ENCODE measurements at places on chromosomes 5 and 9. TPM values are rescaled to one million over a fixed set of nuclear protein-coding genes. Genes with fewer than 3 reads are reported as not detected.
A peak's percentile ranks its signal among the peaks of the same experiment; 100 is the strongest.

Gene SHISAL2B
- total RNA-seq: not detected

Gene CTSV
- 3.1 TPM for total RNA-seq

Gene MEGF9
- total RNA-seq: 11.1 TPM

Gene CDX1
- total RNA-seq: 0.33 TPM

DNA sequence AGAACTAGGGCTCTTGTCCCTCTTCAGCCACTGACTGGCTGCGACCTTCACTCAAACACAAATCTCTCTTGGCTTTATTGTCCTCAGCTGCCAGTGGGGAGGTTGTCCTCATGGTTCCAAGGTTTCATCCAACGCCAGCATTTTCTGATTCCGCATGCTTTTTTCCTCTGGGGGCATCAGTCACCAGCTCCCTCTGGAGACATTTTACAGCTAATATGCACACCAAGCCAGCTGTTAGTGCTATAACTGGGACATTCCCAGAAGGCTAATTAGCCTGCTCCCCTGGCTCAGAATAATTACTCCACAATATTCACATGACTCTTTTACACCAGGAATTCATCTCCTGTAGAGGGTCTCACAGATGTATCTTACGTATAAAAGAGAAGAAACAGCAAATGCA, 193.6 kb upstream of the ANKRD55 start:
- no peak for DNase-seq

- DNase-seq: peak; percentile 42
These were observed 566.8 kb upstream of the DMAC1 start for GRCh38 chr9:8366161-8366926.

GRCh38 chr9:131423171-131423581, 29.3 kb downstream of the PRRC2B start:
- DNase-seq: peak; percentile 99

DNA sequence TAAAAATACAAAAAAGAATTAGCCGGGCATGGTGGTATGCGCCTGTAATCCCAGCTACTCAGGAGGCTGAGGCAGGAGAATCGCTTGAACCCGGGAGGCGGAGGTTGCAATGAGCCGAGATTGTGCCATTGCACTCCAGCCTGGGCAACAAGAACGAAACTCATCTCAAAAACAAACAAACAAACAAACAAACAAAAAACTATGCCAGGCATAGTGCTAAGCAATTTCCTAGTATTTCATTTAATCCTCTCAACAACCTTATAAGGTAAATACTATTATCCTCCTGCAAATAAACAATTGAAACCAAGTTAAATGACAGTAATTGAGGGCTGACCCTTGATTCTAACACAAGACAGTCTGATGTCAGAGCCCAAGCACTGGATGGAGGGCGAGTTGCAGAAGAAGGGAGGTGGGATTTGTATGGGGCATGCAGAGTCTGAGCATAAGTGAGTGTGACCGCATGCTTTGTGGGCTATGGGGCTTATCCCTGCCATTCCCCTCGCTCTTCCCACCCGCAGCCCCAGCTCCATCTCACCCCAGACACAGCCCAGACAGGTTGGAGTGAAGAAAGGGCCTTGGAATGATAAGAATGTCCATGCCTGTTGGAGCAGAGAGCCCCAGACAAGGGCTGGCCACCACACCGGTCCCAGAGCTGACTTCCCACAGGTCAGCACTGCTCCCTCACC, 24.3 kb upstream of the RPS14 start:
- DNase-seq: peak; percentile 96

- no peak for DNase-seq
These were observed 152.7 kb upstream of the DAB2 start for GRCh38 chr5:39577529-39577928.

DNA sequence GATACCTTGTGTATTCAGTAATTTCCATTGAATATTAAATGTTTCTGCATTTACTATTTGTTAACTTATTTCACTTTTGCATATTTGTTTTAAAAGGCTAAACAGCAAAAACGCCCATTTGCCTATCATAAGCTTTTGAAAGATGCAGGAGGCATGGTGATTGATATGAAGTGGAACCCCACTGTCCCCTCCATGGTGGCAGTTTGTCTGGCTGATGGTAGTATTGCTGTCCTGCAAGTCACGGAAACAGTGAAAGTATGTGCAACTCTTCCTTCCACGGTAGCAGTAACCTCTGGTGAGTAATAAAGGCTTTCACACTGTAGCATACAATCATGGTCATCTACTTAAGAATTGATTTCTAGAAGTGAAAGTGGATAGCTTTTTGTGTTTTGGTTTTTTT, 3.8 kb downstream of the NUP214 start:
- DNase-seq: no peak

DNA sequence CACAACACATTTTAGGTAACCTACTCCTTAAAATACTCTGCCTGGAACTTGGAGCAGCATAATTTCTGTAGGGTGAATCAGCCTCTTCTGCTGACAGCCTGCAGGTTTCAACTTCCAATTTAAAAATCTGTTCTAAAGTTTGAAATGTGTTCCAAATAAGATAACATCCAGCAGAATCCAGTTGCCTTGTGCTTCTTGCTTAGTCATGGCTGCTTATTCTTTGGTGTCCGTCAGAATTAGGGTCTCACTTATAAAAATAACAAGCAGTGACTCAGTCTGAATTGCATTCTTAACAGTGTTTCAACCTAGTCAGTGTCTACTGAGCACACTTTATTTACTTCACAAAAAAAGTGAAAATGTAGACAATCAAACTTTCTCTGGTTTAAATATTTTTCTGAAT, 3.7 kb downstream of the CDH6 start:
- no peak for DNase-seq

DNA sequence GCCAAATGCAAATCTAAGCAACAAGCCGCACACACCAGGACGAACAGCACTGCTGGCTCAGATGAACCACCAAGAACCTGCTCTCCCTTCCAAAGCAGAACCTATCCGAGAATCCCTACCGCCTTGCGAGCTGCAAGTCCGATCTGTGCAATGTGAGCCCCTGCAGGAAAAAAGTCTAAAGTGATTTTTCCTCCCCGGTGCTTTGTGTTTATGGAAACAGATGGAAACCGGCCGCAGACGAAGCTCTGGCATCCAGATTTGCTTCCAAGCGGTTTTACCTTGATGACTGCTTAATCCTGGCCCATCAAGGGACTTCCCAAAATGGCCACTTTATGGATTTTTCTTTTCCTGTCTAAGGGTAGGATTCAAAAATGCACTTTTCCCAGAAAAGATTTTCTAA, 112.5 kb downstream of the VAV2 start:
- no peak for DNase-seq

- no peak for DNase-seq
These were observed 55.5 kb upstream of the KLF4 start for GRCh38 chr9:107545036-107545435.

DNA sequence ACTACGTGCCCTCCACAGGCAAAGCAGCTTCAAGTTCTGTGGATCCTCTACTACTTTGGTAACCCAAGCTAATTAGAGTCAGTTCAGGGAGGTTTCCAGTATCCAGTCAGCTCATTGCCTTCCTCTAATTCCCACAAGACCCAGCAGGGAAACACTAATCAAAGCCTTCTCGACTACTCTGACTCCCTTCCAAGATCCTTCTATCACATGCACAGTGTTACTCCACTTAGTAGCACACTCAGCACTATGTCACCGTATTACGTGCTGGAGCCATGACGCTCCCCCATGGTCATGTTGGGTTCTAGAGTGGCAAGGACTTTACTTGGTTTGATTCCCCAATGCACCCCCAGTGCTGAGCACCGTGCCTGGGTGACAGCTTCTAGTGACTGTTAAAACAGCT, 53.0 kb downstream of the DCP2 start:
- DNase-seq: no peak

GRCh38 chr5:16787278-16787677, 148.8 kb downstream of the MYO10 start:
- DNase-seq: no peak

DNA sequence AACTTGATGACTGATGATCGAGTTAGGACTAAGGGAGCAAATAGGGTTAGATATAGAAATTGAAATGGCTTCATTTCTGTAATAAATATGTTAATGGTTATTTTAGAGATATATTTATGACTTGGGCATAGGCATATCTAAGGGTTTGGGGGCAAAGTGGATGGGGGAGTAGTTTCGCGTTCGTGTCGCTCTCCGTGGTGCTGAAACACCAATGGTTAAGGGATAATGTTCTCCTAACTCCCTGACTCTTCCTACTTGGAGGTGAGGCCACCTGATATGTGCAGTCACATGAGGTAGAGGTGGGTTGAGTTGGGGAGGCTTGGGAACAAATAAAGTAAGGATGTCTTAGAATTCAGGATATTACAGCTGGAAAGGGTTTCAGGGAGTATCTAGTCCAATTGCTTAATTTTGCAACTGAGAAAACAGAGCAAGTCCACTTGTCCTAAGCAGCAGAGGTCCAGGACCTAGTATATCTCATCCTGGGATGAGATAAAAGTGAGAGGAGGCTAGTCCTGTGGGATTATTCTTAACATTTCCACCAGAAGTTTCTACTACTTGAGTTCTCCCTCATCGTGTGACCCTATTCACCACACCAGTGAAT, 44.0 kb upstream of the MAP1B start:
- DNase-seq: no peak

GRCh38 chr9:74642376-74642775, 145.2 kb downstream of the RORB start:
- DNase-seq: no peak

- DNase-seq: no peak
These were observed 76.6 kb upstream of the WWC1 start for GRCh38 chr5:168214886-168215285.

DNA sequence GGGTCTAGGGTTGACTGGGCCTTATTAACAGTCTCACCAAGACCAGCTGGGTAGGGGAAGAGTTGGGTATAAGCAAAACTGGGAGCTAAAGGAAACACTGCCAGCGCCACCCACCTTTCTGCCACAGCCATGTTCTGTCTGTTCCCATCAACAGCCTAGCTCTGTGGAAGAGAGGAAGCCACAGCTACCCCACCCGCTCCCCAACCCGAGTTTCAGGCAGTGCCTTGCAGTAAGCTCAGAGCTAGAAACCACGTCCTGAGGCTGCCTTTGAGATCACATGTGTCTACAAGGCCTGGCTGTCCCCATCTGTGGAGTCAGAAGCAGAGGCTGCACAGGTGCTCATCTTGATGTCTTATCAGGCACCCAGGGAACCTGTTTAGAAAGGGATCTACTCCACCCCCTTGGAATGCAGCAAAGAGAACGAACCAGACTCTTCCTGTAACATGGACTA, 15.3 kb downstream of the HNRNPH1 start:
- DNase-seq: no peak

GRCh38 chr9:34127035-34127948, 794 bp upstream of the DCAF12 start:
- no peak for DNase-seq

DNA sequence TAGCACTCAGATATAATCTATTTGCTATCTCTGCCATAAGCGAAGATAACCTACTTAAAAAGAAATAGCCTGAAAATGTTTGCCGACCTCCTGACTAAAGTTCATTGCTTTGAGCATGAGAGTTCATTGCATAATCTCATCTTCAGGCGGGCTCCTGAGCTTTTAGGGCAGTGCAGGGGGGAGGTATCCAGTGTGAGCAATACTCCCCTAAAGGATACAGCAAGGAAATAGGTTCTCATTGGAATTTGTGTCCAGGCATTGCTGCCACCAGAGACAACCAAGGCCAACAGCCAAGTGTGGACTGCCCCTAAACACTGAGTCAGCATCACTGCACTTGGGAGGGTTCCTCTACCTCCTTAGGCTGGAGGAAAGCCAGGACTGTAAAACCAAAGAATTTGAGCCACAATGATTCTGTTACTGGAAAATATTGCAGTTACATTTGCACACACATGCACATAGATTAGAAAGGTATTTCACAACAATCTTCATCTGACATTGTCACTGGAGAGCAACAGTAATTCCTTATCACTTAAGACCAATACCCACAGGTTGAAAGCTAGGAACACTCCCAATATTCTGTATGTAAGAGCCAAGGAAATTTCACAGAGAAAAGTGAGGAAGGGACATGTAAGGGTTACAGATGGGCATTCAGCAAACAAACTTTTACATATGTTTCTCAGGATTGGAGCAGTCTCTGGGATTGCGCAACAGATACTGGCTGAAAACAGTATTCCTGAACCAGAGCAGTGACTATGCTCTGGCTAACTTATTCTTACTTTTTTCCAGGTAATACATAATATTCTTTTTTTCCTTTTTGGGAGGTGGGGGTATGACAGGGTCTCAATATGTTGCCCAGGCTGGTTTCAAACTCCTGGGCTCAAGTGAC, 98.6 kb upstream of the TLE1 start:
- peak; percentile 81 for DNase-seq

DNA sequence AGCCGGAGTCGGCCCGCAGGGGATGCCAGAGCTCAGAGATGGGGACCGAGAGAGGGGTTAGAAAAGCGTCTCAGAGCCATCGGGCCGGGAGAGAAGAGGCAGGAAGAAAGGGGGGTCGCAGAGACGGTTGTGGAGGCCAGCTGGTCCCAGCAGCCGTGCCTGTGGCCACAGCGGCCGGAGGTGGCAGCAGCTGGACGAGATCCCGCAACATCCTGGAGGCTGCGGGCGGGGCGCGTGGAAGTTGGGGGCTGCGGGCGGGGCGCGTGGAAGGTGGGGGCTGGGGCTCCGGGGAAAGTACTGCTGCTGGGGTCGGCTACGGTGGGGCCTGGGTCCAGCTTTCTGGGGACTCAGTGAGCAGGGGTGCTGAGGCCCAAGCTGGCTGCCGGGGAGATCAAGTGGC, 34.4 kb upstream of the EGFL7 start:
- no peak for DNase-seq

DNA sequence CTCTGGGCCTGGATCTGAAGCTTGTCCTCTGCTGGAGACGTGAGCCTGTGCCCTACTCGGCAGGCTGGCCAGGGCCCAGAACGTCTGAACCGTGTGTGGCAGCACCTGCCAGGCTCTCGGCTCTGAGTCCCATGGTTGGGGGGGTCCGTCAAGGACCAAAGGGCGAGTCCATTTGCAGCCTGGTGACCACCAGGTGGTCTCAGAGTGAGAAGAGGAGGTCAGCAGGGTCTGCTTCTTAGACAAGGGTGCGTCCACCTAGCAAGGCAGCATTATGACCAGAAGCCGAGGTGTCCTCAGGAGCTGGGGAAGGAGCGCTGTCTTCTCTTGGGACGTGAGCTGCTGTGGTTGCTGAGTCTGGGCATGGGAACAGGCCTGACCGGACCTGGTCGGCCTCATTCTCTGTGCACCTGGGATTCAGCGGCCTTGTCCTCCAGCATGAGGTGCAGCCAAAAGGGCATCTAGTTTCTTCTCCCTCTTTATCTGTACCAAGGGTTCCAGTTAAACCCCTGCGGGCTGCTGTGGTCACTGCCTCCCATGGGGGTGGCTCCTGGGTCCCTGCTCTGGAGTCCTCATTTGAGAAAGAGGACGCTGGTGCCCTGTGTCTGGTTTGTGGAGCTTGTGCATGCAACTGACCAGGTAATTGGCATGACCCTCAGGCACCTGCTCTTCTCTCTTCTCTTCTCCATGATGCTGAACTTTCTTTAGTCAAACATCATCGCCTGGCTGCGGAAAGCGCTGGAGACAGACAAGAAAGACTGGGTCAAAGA, 14.4 kb downstream of the EXOC3 start:
- DNase-seq: no peak

DNA sequence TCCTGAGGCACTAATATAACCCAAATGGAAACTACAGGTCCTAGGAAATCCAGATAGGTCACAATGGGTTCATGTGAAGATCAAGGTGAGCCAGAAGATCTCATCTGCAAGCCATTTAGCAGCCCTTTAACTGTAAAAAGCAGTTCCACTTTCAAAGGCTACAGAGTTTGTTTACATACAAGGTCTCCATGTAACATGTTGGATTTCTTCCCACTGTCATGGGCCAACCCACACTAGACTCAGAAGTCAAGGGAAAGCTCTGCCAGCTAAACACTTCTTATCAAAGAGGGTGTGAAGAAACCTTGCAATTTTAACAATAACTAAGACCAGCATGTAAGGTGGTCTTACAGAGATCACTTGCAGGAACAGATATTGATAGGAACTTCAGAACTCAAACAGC, 3.8 kb upstream of the CTNNAL1 start:
- no peak for DNase-seq

All from kidney epithelial cell (primary cell).